Right ventricle myocardium superior (tissue), 1 donor: ENCODE measurements at places on chromosomes 5 and 9.

DNA sequence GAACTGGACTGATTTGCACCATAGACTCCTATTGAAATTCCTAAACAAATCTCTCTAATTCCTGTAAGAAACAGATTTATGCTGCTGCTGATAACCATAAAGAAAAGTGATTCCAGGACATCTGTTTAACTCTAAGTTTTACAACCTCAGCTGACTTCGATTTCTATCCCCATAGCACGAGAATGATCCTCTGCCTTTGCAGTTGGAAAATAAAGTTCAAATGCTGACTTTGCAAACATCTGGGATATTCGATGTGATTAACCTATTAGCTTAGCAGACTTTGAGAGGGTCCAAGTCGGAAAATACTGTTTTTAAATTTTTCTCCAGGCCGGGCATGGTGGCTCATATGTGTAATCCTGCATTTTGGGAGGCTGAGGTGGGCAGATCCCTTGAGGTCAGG, 247.3 kb downstream of the PSAT1 start:
- DNase-seq = no peak

DNA sequence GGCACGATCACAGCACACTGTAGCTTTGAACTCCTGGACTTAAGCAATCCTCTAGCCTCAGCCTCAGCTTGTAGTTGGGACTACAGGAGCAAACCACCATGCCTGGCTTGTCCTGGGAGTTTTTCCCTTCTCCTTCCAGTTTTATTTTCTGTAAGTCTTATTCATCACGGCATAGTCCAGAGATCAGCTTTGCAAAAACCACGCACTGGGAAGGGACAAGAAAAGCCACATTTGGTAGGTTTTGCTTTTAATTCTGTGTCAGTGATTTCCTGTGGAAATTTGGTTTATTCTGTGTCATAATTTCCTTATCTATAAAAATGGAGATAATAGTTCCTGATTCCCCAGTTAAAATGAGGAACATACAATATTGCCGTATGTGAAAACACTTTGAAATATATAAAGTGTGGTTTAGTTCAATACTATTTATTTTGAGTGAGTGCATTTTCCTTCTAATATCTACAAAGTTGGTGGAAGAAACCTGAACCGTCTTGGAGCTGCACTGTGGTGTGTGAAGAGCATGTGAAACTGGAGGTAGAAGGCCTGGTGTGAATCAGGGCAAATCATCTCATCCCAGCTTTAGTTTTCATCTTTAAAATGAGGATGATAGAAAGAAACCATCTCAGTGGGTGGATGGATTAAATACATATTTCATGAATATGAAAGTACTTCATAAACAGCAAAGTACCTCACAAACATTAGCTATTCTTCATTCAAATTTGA, 92.8 kb upstream of the ELL2 start:
- DNase-seq = no peak

DNA sequence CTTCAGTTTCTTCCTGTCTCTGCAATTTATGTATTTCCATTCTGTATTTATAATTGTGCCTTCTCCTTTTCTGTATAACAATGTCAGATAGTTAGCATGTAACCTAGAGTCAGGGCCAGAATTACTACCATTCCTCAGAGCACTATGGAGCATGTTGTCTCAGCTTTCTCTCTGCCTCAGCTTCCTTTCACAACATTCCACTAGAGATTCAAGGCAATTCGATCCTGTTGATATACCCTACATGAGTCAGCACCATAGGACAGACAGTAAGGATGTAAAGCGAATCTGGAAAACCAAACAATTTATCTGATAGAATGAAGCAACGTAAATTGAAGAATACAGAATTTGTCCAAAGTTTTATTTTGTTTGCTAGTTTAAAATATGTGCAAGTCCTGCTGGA, 728.3 kb upstream of the SEMA6A start:
- no peak for DNase-seq

- no peak for DNase-seq
Measured at GRCh38 chr5:111746791-111747190, 10.2 kb downstream of the NREP start.

- DNase-seq = no peak
Measured at GRCh38 chr5:98963019-98963418, 34.2 kb upstream of the CHD1 start.

GRCh38 chr9:118091226-118091625, 387.0 kb downstream of the TLR4 start:
- no peak for DNase-seq

- no peak for DNase-seq
Measured at GRCh38 chr5:52841114-52841513, 53.4 kb downstream of the ITGA1 start.

DNA sequence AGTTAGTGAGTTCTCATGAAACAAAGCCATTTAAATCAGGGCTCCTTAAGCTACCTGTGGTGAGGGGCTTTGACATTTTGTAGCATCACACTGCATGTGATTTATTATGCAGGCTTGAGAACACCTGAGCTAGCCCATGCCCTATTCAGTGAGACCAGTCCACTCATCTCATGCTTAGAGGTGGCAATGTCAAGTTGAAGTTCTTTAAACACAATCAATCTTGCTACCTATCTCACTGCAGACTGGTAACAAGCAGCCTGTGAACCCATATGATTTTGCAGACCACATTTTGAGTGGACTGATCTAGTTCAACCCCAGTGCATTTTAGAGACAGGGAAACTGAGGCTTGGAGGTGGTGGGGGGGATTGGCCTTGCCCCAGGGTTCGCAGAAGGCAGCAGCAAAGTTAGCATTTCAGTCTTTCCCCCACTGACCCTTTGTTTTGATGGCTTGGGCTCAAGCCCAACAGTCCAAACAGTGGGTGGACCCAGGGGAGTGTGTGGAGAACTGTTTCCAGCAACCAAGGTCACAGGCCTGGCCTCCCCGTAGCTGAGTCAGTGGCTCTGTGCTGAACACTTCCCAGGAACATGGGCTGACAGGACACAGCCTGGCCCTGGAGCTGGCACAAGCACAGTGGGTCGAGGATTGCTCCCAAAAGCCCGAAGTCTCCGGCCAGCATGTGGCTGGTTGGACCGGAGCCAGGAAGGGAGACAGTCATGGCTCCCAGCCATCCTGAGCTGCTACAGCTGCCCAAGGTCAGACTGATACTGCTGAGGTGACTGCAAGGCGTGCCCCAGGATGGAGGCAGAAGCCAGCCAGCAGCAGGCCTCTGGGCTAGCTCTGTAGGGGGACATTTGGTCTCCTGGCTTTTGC, 95.3 kb downstream of the RGS3 start:
- peak; percentile 91 for DNase-seq

GRCh38 chr5:143509758-143510221, 106.3 kb upstream of the NR3C1 start:
- no peak for DNase-seq

DNA sequence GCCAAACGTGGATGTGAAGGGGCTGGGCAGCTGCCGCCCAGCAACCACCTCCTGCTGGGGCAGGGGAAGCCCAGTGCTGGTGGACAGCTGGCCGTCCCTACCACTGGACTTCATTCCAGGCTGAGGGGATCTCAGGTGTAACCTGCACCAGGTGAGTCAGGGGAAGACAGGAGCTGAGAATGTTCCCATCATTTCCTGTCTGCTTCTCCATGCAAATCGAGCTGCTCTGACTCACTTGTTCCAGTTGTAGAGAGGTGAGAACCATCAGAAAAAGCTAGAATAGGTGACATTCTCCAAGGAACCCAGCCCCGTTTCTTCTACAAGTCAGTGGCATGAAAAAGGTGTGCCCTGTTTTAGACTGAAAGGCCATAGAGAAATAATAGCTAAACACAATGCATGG, 21.8 kb upstream of the BARX1 start:
- no peak for DNase-seq

- no peak for DNase-seq
Measured at GRCh38 chr9:18981476-18982261, 51.3 kb downstream of the SAXO1 start.

DNA sequence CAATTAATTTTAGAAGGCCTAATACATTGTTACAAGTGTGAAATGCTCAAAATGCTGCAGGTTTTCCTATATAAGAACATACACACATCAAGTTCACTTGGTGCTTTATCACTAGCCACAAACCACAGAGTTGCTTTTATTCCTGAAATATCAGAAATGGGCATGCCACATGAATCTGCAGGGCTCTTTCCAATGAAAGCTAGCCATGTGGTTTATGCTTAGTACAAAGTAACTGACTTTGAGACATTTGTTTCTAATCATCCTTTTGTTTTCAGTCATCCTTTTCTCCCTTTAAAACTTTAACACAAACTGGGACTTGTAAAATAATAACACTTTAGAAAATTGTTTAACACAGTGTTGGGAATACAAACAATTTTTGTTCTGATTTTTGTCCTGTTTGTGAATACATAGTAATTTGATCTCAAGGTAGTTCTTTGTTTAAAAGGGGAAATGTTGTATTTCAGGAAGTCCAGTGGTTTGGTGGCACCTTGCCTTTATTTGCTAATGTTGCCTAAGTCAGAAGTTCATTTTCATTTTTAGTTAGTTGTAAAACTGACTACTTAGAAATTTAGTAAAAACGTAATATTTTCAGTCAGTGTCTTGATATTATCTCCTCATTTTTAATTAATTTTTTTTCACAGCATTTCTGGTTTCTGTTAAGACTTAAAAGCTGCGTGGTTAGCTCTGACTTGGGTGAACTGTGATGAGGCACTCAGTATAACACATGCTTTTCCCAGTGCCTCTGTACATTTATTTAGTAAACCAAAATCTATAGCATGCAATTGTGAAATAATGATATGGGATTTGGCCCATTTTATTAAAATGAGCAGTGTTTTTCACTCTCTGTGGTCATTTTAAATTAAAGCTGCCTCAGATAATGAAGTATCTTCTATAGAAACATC, 18.6 kb downstream of the PRDM6 start:
- DNase-seq = no peak

GRCh38 chr9:127159325-127159801, 36.9 kb upstream of the ANGPTL2 start:
- DNase-seq = no peak
